Left renal cortex interstitium (tissue), 4 donors: ENCODE measurements at places on chromosomes 13 and 19. TPM values are rescaled to one million over a fixed set of nuclear protein-coding genes. Genes with fewer than 3 reads are reported as not detected.

GRCh38 chr13:26658448-26659385, 101.2 kb downstream of the WASF3 start:
- no peak for DNase-seq

GRCh38 chr13:42906257-42906656, 85.8 kb downstream of the EPSTI1 start:
- no peak for DNase-seq

The NBEA gene
- 15.7 TPM for polyA plus RNA-seq

The SPACA4 gene
- 0.11 TPM for polyA plus RNA-seq

- DNase-seq: no peak
Measured at GRCh38 chr13:109500146-109500773, 286.1 kb downstream of the IRS2 start.

DNA sequence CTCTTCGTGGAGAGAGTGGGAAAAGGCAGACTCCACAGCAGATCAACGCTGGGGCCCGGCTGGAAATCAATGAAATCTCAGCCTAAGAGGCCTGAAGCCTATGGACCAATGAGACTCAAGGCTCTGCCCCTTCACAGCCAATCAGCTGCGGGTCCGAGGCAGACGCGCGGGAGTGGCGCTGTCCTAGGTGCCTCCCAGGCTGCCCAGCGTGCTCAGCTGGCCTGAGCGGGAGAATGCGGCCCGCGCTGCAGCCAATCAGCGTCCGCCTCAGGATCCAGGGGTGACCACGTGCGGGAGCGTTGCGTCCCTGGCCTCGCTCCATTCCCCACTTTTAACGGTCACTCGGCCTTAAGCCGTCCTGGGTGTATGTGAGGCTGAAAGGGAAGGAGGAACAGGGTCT, at the start of gene ZBTB32:
TSS of gene ZBTB32 (plus strand) at position 341 of the 400 bp plus-strand sequence. CDS start 10,069 bp downstream, outside the sequence.
- no peak for DNase-seq

DNA sequence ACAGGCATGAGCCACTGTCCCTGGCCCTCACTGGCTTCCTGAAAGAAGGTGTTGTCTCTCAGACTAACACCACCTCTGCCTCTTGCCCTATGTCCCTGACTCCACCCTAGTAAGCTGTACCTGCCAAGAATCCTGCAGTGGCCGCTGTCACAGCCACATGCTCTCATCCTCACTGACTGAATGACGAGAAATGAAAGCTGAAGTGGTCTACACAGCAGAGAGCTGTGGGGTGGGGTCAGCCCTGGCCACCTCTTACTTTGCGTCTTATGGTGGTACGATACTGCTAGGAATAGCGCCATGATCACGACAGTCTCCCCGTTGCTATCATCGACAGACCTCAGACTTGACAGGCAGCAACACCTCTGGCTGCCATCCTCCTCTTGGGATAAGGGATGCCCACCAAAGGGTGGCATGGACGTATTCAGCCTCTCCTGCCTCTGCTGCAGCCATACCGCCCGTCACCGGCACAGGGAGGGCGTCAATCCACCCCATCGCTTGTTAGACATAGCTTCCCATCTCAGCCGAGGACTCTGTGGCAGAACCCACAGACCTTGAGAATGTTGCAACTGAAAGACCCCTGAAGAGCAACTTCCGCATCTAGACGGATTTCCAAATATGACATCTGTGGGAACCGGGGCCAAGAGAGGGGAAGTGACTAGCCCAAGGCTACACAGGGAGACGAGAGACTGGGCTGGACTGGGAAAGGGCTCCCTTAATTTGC, 809 bp downstream of the MYO1F start:
- no peak for DNase-seq

The TMEM221 gene
- 3.5 TPM for polyA plus RNA-seq

The OR4F17 gene
- not detected for polyA plus RNA-seq

The RFPL4A gene
- polyA plus RNA-seq: 0.16 TPM

DNA sequence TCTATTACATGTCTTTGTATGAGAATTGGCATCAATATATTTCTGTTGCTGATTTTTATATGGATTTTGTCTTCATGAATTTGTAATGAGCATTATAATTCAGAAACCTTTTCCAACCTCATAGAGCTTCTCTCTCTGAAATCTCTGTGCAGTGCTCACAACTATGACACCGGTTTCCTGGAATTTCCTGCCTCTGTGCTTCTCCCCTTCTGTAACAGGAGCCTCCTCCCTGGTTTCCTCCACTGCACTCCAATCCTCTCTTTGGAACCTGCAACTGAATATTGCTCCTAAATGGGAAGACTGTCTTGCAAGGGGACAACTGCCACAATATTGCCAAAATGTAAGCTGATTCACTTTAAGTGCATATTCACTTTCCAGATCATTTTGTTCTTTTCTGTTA, 1147.9 kb downstream of the UQCRFS1 start:
- no peak for DNase-seq

DNA sequence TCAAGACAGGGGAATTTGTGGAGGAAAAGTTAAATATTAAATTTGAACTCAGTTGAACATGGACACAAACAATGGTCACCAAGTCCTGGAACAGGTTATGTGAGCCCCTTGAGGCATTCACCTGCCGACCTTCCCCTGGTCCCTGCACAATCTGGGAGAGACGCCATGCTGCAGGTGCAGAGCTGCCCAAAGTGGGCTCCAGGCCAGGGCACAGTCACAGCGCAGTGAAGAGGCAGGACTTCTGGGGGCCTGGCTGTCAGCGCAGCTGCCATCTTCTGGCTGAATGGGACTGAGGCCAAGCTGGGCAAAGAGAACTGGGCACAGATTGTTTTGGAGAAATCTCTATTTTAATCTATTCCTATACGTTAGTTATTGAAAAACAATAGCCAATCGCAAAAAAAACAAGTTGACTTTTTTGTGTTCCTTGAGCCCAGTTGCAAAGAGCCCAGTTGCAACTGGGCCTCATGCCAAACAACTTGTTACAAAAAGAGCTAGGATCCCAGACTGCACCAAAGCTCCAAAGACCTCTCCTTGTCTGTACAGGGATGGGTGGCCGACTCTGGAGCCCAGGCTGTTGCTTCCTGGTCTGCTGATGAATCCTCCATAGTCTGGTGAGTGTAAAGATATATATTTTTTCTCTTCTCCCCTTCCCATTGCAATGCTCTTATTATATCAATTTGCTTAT, 1.2 kb upstream of the ZNF626 start:
- no peak for DNase-seq

- DNase-seq: no peak
Measured at GRCh38 chr19:13794398-13794756, 866 bp upstream of the ZSWIM4 start.

DNA sequence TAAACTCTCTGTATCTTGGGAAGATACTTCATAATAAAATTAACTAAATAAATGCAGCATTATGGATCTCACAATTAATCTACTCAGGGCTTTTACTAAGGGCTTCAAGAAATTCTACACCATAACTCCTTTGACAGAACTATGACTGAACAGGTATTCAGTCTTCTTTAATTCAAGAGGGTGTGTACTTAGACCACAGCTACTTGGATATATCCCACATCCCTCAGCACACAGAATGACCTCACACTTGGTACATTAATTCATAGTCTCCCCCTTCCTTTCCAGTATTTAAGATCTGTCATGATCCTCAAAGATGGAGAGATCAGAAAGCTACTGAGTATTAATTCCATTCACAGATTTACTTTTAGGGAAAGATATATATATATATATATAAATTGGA, 11.6 kb downstream of the DIAPH3 start:
- no peak for DNase-seq

The ATP4A gene
- not detected for polyA plus RNA-seq

DNA sequence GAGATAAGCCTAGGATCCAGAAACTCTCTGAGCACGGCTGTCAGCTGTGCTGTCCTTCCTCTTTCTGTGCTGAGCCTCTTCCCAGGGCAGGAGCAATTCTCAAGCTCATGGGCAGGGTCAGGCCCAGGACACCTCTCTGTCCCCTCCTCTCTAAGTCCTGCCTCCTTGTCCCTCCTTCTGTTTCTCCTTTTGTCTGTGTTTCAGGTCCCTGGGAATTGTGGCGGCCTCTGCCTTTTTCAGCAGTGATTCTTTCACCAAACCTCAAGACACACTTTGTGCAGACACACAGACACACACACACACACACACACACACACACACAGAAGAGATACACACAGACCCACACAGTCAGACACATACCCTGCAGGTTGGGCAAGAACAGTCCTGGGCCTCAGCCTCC, at the start of gene PSG1:
TSS of gene PSG1 (minus strand) at position 101 of the 400 bp plus-strand sequence. CDS start 132 bp downstream, outside the sequence.
- no peak for DNase-seq

- DNase-seq: no peak
Measured at GRCh38 chr13:33321686-33322542, 36.4 kb upstream of the STARD13 start.

DNA sequence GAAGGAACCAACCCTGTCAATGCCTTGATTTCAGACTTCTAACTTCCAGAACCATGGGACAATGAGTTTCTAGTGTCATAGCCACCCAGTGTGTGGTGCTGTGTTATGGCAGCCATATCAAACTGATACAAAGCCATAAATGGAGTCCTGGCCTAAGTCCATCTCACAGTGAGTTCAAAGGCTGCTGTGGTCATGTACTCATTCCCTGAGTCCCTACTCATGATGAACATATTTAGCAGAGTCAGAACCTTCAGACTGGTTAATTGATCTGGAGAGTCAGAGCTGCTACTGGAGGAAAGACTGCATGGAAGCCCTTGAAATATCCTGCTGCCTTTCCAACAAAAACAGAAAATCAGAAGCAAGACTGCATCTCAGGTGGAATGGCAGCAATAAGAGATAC, 39.2 kb upstream of the CSNK1A1L start:
- no peak for DNase-seq

DNA sequence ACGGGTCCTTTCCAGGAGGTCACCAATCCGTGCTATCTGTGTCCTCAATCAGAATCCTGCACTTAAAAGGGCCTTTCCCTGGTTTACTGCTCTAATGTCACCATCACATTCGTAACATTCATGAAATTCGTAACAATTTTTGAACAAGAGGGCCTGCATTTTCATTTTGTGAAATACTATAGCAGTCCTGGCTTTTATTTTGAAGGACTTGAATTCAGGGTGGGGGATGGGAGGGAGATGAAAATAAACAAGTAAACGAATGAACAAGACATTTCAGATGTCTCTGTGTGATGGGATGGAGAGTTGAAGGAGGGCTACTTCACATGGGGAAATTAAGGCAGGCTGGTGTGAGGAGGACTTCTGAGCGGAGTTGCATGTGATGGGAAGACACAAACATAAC, 281.0 kb downstream of the TSHZ3 start:
- DNase-seq: no peak

The LILRA5 gene
- polyA plus RNA-seq: 0.55 TPM

The RFC3 gene
- polyA plus RNA-seq: 27.0 TPM

- no peak for DNase-seq
Measured at GRCh38 chr19:52567921-52568320, 2.2 kb upstream of the ZNF701 start.

The FCAR gene
- polyA plus RNA-seq: 0.73 TPM

DNA sequence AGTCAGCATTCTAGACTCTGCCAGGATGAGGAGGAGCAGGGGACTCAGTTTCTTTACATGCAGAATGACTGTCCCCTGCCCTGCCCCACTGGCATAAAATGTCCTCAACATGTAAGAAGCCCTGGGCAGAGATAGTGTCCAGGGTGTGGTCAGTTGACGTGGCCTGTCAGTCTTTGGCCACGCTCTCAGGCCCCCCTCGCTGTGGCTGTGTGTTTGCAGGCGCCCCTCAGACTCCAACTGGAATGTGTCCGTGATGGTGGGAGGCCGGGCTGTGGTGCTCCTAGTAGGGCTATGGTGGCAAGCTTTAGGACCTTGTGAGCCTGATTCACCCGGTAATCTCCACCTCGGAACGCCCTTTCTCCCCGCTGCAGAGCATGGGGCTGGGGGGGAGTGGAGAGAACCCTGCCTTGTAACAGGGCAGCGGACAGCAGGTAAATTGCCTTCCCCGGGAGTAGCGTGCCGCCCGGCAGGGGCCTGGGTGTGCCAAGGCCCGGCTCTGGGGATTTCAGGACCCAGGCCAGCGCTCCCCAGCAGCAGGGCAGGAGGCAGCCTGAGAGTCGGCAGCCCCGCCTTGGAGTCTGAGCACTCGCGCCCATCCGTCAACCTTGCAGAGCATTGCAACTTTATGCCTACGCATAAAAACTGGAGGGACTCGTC, 62.3 kb downstream of the CHST8 start:
- peak; percentile 70 for DNase-seq

GRCh38 chr19:40232479-40232878, 6.0 kb upstream of the CCNP start:
- no peak for DNase-seq

The PSG3 gene
- 0.16 TPM for polyA plus RNA-seq

DNA sequence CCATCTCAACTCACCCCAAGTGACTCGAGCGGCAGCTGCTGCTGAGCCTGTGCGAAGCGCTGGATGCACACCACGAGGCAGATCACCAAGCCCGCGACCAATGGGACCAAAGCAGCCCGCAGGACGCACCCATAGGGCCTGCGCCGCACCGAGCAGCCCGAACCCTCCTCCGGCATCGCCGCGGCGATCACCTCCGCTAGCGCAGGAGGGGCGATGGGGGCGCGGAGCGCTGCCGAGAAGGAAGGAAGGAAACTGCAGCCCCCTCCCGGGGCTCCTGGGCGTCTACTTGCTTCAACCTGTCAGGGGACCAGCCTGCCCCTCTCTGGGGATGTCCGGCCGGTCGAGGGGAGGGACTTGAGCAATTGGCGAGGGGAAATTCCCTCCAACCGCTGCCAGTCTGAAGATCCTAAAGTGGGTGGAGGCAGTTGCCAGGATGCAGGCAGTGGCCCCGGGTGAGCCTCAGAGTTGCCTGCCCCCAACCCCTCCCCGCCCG, at the start of gene CD70:
TSS of gene CD70 (minus strand) at position 324 of the 493 bp plus-strand sequence. CDS start at position 176, 148 bp downstream.
- DNase-seq: no peak

DNA sequence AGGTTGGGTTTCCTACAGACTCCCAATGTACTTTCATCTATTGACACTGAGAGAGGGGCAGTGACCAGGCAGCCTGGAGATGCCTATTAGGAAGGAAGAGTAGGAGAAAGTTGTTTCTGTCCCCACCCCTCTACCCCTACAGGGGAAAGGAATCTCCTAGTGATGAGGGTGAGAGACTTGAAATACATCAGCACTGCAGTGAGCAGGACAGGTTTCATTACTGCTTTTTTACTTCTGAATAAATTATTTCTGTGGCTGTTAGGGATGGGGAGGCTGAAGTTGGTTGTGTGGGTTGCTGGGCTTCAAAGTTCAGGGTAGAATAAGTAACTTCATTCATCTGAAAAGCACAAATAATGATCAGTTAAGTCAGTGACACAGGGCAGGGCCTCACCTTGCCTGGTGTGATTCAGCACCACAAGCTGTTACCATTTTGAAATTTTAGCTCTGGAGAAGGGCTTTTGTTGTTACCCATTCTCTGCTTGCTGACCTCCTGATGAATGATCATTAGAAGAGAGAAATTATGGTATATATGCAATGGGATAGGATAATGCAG, 19.3 kb downstream of the CEACAM1 start:
- DNase-seq: no peak

- no peak for DNase-seq
Measured at GRCh38 chr13:113356596-113356995, 7.3 kb downstream of the GRTP1 start.

GRCh38 chr19:50705422-50706019, 14.1 kb downstream of the SHANK1 start:
- no peak for DNase-seq

The SGCG gene
- polyA plus RNA-seq: 5.6 TPM

- no peak for DNase-seq
Measured at GRCh38 chr19:42501733-42502132, 26.5 kb downstream of the CEACAM1 start.

GRCh38 chr19:2977746-2978138, 378 bp downstream of the TLE6 start:
- no peak for DNase-seq
